LNCaP clone FGC (cell line): ENCODE measurements at places on chromosomes 4 and X.

- DNase-seq: peak; percentile 13
These were observed 133.5 kb downstream of the COL4A5 start for GRCh38 chrX:108573136-108573535.

GRCh38 chrX:143632625-143633410 lies 3.1 kb downstream of the SLITRK4 start:
- no peak for DNase-seq

- no peak for DNase-seq
These were observed 29.6 kb upstream of the NKRF start for GRCh38 chrX:119635799-119636198.

- DNase-seq: no peak
These were observed 18.8 kb upstream of the CYP4V2 start for GRCh38 chr4:186172546-186172945.

DNA sequence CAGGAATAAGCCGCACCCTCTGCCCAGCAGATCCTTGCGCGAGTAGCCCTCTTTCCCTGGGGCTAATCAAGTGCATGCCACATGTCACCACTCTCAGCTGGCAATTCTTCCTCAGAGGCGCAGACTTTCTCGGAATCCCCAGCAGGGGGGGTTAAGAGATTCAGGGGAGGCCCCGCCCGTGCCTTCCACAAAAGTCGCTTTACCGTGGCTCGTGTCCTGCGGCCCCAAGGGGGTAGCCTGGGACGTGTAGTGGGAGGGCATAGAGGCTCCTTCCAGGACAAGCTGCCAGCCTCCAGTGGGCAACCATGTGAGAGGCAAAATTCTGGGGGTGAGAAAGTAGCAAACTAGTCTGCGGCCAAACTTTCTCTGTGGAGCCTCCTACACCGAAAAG lies 652 bp downstream of the SRPX start:
- no peak for DNase-seq

DNA sequence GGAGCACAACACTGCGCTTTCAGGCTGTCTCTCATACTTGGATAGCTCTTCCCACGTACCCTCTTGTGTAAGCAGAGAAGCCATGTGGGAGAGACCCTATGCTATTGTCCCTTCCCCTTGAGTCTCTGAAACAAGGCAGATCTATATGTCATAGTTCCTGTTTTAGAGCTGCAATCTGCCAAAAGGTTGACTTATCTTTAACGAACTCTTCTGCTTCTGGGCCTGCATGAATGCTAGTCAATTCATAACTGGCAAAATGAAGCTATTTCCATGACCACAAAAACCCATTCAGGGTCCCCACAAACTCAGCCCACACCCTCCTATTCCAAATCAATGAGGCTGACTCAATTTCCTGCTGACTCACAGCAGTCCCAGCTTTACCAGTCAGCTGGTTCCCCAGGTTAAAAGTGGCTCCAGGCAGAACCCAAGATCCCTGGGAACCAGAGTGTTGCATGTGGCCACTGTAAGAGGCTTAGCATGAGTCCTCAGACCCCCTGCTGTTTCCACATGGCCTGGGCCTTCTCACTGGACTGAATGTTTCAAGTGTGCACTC lies 25.3 kb upstream of the SOD3 start:
- no peak for DNase-seq

DNA sequence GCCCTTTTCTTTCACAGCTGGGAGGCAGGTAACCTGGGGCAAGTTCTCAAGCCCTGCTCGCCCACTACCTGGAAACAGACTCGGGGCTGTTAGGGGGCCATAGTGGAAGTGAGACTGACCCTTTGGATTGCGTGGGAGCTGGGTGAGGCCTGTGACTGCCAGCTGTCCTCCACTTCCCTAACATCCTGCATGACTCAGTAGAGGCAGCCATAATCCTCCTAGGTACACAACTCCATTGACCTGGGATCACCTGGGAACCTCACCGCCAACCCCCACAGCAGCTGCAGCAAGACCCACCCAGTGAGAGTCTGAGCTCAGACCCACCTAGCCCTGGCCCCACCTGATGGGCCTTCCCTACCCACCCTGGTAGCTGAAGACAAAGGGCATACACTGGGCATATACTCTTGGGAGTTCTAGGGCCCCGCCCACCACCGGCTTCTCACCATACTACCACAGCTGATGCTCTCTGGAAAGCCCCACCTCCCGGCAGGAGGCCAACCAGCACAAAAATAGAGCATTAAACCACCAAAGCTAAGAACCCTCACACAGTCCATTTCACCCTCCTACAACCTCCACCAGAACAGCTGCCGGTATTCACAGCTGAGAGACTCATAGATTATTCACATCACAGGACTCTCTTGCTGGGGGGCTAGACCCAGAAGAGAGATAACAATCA lies 61.1 kb upstream of the DCTD start:
- no peak for DNase-seq

- no peak for DNase-seq
These were observed 265.7 kb downstream of the RAB28 start for GRCh38 chr4:13218326-13218958.

GRCh38 chrX:5936438-5936837 lies 292.2 kb downstream of the NLGN4X start:
- DNase-seq: no peak

DNA sequence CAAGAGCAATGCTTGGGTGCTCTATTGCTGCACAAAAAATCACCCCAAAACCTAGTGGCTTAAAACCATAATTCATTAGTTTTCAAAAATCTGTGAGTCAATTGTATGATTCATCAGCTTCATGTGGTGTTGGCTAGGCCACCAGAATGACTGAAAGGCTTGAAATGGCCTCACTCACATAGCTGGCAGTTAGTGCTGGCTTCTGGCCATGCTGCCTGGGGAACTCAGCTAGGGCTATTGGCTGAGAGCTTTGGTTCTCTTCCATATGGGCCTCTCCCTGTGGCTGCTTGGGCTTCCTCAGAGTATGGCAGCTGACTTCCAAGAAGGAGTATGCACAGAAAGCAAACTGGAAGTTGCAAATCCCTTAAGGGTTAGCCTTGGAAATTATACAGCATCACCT lies 3.1 kb upstream of the MTMR1 start:
- DNase-seq: no peak

DNA sequence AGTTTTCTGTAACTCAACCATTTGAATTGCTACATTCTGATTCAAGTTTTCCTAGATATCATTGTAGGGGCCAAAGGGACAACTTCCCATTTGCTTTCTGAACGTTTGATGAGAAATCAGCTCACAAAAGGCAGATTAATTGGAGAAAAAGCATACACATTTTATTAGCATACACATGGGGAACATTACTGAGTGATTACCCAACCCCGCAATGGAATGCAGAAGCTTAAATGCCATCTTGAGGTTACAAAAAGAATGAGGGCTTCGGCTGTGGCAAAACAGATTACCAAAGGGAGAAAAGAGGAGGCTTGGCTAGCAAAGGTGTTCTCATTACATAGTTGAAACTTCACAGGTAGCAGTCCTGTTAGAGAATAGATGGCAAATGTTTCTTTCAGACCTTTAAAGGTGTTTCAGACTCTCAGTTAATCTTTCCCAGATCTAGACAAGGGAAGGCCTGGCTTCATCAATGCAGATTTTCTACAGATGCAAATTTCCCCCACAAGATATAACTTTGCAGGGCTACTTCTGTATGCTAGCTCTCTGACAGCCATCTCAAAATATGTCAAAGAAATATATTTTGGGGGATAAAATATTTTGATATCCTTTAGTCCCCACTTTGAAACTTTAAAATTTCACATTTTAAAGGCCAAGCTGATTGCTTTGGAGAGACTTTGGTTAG lies 26.5 kb upstream of the HERC6 start:
- no peak for DNase-seq

GRCh38 chr4:75643651-75644050 lies 13.3 kb upstream of the CDKL2 start:
- no peak for DNase-seq

GRCh38 chr4:4558881-4559280 lies 17.0 kb upstream of the STX18 start:
- no peak for DNase-seq

GRCh38 chrX:17592117-17592516 lies 145.2 kb upstream of the SCML1 start:
- no peak for DNase-seq

- DNase-seq: no peak
These were observed 11.7 kb upstream of the GYG2 start for GRCh38 chrX:2817036-2817435.

DNA sequence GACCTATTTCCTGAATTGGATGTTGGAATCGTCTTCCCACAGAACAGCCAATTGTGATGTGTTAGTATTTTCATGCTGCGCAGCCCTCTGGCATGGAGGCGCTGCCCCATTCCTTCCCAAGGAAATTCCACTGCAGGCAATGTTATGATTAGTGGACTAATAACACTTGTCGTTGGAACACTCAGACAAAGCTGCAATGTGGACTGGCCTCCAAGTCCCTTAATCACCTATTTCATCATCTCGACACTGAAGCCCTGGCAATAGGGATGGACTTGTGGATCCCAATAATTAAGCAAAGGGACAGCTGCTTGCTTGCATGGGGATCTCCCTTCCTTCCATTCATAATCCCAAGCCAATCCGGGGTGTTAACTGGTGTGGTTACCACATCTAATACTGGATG lies 78.8 kb upstream of the PLAC1 start:
- DNase-seq: no peak

- DNase-seq: no peak
These were observed 3.0 kb downstream of the LONRF3 start for GRCh38 chrX:118977424-118977823.

DNA sequence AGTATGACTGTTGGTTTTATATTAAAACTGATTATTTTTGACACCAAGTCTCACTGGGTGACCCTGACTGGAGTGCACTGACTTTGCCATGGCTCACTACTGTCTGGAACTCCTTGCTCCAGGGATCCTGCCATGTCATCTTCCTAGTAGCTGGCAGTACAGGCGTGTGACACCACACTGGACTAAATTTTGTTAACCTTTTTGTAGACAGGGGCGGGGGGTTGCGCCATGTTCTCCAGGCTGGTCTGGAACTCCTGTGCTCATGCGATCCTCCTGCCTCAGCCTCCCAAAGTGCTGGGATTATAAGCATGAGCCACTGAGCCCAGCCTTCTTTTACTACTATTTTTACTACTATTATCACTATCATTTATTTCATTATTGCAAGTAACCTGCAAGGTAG lies 8.9 kb downstream of the XAGE1A start:
- DNase-seq: no peak

GRCh38 chr4:34108391-34108790 lies 2135.9 kb downstream of the ARAP2 start:
- DNase-seq: no peak

- DNase-seq: no peak
These were observed 51.3 kb downstream of the RTL9 start for GRCh38 chrX:110409925-110410324.

- DNase-seq: no peak
These were observed 18.5 kb downstream of the IGFBP7 start for GRCh38 chr4:57091657-57092162.

DNA sequence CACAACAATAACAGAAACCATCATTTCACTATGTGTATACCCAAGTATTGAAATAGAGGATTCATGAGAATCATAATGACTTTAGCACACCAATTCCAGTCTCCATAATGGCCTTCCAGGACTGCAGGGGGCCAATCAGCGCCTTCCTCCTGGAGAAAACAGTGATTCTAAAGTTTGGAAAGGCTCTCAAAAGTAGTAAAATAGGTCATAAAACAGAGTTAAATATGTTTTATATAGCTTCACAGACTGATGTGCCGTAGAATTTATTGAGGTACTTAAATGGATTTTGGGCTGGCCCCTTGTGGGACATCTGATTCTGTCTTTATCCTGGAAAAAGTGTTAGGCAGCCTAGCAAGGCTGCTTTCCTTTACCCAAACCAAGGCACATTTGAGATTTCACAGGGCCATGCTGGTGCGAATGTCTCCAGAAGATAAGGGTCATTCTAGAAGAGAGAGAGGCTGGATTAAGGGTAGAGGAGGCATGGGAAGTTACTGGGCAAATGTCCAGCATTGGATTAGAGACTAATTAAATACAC lies 543.9 kb downstream of the GALNTL6 start:
- DNase-seq: no peak

DNA sequence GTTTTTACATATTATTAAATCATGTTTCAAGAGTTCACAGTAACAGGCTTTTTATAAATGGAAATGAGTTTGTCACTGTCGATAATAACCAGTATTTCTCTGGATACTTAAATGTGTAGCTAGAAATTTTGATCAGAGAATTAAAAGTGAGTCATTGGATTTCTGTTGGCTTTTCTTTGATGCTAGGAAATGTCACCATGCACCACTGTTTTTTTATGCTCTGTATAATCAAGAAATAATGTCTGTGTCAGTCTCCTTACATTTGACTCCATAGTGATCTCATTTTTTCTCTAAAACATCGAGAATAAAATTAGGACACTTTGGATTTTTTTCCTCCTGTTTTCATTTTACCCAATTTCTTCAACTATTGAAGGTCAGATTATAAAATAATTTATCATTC lies 234.2 kb downstream of the RAPGEF2 start:
- DNase-seq: no peak

- no peak for DNase-seq
These were observed 140.6 kb upstream of the TENM3 start for GRCh38 chr4:182102576-182102975.

GRCh38 chrX:155262970-155263754 lies 1.1 kb downstream of the RAB39B start:
- no peak for DNase-seq

DNA sequence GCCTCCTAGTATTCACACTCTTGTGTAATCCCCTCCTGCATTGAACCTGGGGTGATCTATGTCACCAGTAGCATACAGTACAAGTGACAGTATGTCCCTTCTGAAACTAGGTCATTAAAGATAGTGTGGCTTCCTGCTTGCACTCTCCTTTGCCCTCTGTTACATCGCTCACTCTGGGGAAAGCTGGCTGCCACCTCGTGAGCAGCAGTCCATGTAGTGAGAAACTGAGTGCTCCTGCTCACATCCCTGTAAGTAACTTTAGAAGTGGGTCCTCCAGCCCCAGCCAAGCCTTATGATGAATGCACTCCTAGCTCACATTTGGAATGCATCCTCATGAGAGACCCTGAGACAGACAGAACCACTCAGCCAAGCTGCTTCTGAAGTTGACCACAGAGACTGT lies 89.8 kb upstream of the TNIP3 start:
- no peak for DNase-seq

GRCh38 chr4:158904815-158905214 lies 136.0 kb downstream of the FNIP2 start:
- DNase-seq: no peak

DNA sequence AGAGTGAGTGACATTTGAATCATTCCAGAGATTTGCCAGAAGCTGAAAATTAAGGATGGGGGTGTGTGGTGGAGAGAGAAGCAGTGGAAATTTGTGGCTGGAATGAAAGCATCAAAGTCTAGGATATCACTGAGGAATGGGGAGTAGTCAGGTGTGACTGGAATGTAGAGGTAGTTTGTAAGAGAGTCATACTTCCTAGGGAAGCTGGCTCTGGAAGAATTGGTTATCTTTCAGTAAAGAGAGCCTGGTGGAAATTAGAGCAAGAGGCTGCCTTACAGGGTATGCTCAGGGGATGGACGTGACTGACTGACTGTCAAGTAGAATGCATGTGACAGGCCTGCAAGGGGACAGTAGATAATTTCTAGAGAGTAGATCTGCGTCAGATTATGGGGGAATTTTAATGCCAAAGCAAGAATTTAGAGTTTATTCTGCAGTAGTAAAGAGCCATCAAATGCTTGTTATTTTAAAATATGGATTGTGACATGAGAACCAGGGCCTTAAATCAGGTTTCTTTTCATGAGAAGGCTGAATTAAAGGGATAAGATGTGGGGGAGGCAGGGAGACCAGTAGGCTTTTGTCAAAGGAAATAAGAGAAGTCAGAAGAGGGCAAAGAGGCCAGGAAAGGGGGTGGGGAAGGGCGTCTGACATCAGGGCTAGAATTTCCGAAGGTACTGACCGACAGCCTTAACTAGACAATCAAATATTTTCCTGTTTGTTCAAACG lies 109.9 kb downstream of the AFF1 start:
- no peak for DNase-seq

- DNase-seq: no peak
These were observed 127.2 kb upstream of the AGA start for GRCh38 chr4:177569434-177569833.
